Activated CD4-positive, alpha-beta T cell treated with anti-CD3 and anti-CD28 coated beads, Interleukin-2, amount 10 ng/mL, durations not matched to agents 7 days and 5 days (primary cell): ENCODE measurements at places on chromosomes 16 and 17. TPM values are rescaled to one million over a fixed set of nuclear protein-coding genes. Genes with fewer than 3 reads are reported as not detected.

STX1B gene
- total RNA-seq = 0.62 TPM

LRRC36 gene
- not detected for total RNA-seq

GRCh38 chr17:43962479-43962878 is 8.7 kb upstream of the PYY start:
- no peak overlapping the region for H3K4me3 ChIP-seq
- H3K4me1 ChIP-seq = no peaks in the 10 kb centered on the region
- no peak for DNase-seq
- peaks cover 10% of the 10 kb centered on the region for H3K27me3 ChIP-seq

- DNase-seq = no peak
- peaks cover 4% of the 10 kb centered on the region for H3K36me3 ChIP-seq
- H3K4me1 ChIP-seq = peaks cover 6% of the 10 kb centered on the region
- no peak overlapping the region for H3K27ac ChIP-seq
- no peaks in the 10 kb centered on the region for H3K27me3 ChIP-seq
- no peak overlapping the region for H3K4me3 ChIP-seq
These were observed 10.1 kb upstream of the MRPL38 start for GRCh38 chr17:75914643-75915267.

DNA sequence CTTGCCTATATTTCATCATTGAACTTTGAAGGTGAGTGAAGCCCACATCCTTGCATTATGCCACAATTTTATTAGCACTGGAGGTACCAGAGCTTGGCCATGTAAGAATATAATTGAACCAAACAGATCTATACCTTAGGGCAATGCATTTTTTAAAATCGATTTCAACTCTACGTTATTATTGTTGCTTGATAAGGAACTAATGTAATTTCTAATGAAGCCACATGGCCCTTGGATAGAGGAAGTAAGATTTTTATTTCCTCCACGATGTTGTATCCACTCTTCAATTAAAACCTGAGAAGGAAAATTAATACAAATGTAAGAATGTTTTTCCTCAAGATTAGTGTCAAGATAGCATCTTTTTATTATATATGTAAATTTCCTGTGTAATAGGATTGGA is 370.0 kb upstream of the EEF2KMT start:
- H3K4me3 ChIP-seq = no peak overlapping the region
- H3K27me3 ChIP-seq = no peaks in the 10 kb centered on the region
- no peaks in the 10 kb centered on the region for H3K4me1 ChIP-seq
- no peak overlapping the region for H3K27ac ChIP-seq
